NCI-H146 (cell line): ENCODE measurements at places on chromosomes 7 and 10.

DNA sequence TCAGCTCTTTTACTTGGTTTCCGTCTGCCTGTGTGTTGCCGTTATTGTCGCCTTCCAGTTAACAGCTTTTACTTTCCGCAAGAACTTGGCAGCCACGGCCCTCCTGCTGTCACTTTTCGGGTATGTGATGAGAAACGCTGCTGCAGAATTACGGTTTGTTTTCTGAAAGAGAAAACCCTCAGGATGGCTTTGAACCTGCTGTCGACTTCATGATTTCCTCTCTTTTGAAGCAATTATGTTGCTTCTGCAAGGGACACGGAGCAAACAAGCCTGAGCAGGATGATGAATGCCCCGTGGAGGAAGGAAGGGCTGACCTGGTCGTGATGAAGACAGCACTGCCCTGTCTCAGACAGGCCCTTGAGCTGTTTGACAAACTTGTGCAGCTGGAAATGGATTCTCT lies 339.8 kb downstream of the ABCA13 start:
- no peak for DNase-seq

DNA sequence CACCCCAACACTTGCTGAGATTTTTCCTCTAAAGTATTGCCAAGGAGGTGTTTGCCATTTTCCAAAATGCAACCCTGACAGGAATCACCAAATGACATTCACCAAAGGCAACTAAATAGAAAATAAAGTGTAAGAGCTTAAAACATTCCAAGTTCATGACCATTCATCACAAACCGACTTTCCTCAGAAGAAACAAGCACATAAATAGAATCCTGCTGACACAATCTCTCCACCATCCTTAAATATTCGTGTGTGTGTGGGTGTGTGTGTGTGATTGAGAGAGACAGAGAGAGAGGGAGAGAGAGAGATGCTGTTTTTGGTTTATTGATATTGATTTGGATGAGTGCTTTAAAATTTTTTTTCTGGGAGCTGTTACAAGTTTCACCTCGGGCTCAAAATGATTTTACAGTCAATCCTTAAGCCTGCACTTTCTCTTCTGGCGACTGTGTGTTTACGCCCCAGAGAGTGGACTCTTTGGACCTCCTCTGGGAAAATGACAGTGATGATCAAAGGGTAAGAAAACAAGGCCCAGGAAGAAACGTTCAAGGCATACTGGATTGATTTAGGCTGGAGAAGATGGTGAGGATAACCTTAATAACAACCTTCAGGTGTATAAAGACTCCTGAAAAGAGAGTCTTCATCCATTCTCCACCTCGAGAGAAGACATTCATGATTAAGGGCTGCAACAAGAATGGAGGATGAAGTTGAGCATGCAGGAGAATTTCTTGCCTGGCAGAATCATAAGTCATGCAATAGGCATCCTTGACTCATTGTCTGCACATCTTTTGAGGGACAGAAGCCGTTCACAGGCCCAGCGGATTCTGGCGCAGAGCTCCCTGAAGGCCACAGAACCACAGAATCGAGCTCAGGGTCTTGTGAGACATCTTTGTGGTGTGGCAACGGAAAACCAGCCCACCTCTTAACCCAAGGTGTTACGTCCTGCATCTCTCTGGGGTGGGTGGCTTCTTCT lies 104.4 kb upstream of the FGFR2 start:
- no peak for DNase-seq

- no peak for DNase-seq
Observed at GRCh38 chr7:1647961-1648672, 22.0 kb upstream of the ELFN1 start.

GRCh38 chr7:151693140-151693539 lies 173.4 kb upstream of the RHEB start:
- DNase-seq: no peak

DNA sequence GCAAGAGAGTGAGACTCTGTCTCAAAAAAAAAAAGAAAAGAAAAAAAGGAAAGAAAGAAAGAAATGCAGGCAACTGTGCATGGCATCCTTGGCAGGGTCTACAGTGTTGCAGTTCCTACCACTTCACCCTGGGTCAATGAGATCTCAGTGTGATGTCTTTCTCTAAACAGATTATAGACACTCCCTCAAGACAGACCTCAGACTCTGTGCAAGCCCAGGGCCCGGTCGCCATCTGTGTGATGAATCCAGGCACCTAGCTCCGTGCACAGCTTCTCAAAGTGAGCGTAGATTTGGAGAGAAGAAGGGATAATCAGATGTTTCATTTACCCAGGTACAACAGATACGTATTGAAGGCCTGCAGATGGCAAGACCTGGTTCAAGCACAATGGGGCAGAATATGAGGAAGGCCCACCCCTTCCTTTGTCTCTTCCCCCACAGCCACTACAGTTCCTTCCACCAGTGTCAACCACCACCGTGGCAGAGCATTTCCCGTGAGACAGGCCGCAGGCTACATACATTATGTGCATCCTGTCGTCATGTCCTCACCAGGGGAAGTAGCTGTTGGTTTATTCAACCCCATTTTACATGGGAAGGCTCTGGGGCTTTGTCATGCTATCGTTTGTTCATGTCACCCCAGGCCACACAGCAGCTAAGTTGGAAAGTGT lies 471.7 kb upstream of the GALNT17 start:
- DNase-seq: no peak

DNA sequence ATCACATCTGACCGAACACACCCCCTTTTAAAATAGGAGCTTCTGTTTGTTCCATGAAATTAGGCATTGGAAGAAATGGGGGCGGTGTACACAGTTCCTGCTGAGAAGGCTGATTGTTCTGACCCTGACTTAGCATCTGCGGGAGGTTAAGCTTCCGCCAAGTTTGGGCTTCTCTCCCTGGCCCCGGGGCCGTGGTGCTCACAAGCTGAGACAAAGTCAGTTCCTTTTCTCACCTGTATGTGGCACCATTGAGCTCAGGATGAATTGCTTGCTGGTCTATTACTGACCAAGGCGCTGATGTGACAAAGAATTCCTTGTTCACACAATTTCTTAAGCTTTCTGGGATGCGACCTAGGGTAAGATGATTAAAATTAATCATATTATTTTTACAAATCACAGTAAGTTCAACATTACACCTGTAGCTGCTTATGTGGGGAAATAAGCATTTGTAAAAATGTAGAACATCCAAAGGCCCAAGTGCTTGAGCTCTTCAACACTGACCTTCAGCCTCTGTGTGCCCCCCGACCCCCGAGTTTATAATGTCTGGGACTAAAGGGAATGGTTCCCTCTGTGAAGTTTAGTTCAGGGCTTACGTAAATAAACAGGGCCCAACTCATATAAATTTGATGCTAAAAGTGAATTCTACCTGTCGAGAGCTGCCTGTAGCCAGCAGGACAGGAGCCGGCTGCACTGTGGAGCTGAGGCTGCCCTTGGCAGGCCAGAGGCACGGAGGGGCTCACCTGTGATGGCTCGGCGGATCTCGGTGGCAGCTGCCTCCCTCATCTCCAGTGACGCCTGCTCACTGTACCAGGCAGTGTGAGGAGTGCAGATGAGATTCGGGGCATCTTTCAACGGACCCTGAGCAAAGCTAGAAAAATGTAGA lies 50.8 kb downstream of the ZRANB1 start:
- peak; percentile 88 for DNase-seq

- DNase-seq: no peak
Observed at GRCh38 chr10:4125776-4126175, 340.8 kb upstream of the KLF6 start.

DNA sequence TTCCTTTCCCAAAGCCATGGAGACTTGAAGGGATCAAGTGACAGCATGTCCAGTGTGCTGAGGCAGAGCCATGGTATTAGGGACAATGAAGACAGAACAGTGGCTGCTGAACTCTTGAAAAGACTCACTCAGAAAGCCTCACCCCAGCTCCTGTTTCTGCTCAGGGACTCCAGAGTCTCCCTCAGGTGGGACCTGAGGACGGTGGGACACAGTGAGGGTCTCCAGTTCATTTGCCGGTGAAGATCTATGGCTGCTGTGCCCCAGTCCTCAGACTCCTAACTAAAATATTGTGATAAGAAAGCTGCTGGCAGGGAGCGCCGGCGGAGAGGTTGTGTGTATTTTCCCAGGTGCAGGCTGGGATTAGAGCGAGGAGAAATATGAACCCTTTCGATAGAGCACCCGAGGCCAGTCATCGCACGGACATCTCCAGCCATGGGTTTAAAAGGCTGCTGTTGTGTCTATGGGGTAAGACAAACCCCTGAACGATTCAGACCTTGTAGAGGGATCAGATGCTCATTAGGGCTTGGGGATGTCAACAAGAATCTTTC lies 57.2 kb downstream of the C7orf25 start:
- DNase-seq: no peak

- DNase-seq: no peak
Observed at GRCh38 chr10:29835055-29835454, 200.3 kb upstream of the SVIL start.

GRCh38 chr10:79176949-79177602 lies 108.3 kb downstream of the ZMIZ1 start:
- DNase-seq: no peak

DNA sequence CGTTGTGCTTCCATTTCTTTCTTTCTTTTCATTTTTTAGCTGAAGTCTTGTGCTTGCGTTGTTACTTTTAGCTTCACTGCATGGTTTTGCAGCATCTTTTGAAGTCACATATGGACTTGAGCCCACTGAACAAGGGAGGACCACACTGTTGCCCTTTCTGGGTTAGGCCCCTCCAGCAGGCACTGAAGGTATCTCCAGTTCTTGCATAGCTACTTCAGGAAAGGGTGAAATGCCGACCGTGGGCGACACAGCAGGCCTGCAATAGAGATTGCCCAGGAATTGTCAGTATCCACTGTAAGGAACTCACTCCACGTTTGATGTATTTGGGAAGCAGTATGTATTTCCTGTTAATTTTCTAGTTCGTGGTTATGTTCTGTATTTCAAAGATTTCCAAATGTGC lies 85.1 kb downstream of the WDR37 start:
- no peak for DNase-seq

GRCh38 chr7:5525271-5526099 lies 101.9 kb upstream of the TNRC18 start:
- DNase-seq: peak; percentile 31

GRCh38 chr7:116802746-116803152 lies 59.6 kb upstream of the CAPZA2 start:
- peak; percentile 12 for DNase-seq

DNA sequence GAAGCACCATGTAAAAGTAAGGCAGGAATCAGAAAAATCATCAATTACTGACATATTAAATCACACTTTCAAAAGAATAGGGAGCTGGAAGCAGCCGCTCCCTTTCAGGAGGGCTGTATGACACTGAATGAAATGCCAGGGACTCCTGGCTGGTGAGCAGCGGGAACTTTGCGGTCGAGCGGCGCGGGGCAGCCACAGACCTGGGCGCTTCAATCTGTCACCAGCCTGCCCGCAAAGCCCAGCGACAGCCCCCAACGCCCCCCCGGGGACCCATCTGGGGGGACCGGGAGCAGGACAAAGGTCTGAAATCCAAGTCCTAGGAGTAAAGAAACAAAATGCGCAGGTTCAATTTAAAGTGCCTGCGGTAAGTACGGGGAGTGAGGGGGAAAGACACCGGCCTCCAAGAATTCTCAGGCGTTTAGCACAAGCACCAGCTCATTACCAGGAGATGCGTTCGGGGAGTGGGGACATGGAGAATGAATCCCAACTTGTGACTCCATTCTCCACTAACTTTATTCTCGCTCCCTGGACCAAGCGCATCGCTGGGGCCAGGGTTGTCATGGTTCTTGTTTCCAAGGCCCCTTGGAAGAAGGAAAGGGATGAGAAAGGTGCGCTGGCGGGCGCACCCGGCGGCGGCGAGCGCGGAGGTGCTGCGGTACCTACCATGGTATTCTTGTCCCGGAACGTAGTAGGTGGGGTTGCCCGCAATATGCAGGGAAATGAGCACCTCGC lies 824 bp downstream of the RELN start:
- DNase-seq: peak; percentile 47

DNA sequence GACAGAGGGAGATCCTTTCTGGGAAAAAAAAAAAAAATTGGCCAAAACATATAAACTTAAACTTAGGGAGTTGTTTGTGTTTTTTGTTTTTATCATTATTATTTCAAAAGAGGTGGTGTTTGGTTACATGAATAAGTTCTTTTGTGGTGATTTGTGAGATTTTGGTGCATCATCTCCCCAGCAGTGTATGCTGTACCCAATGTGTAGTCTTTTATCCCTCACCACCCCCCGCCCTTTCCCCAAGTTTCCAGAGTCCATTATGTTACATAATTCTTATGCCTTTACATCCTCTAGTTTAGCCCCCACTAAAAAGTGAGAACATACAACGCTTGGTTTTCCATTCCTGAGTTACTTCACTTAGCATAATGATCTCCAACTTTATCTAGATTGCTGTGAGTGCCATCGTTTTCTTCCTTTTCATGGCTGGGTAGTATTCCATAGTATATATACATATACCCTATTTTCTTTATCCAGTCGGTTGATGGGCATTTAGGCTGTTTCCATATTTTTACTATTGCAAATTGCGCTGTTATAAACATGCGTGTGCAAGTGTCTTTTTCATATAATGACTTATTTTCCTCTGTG lies 148.1 kb upstream of the ZNF92 start:
- DNase-seq: no peak

- no peak for DNase-seq
Observed at GRCh38 chr7:70830060-70830395, 301.9 kb upstream of the GALNT17 start.

DNA sequence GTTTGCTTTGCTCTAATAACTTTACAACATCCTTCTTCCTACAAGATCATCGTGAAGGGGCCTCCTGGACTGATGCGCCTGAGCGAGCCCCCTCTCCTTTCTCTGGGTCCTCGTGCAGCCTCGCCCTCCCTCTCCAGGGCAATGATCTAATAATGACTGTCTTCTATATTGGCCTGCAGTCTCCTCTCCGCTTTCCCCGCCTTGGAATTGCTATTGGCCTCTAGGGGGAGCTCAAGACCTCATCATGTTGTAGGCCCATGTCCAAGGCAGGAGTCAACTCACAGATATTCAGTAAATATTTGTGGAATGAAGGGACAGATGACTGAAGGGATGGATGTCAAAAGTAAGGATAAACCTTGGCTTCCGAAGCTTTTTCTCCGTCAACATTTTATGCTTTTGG lies 1180.3 kb downstream of the TYW1 start:
- DNase-seq: peak; percentile 89

DNA sequence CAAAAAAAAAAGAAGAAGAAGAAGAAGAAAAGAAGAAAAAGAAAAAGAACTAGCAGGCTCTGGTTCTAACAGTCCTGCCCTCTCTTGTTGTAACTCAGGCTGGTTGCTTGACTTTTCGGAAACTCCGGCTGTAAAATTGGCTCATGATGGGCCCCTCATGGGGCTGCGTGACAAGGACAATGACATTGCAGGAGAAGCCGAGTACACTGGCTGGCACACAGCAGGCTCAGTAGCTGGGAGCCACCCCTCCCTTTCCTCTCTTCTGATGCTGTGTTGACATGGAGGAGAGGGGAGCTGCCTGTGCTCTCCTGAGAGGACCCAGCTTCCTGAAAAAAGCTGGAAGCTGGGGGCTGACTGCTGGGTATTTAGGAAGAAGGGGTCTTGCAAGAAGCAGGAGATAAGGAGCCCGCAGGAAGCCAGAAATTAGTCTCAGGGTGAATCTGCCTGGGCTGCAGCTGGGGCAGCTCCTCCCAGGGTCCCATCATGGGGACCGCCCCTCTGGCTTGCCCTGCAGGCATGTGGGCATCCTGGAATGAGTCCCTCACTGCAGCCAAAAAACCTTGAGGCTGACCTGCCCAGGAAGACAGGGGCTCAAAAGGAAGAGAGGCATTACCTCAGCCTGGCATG lies 14.6 kb upstream of the GPR26 start:
- no peak for DNase-seq
